ENCODE measurements at places on chromosomes 7 and 10.

DNA sequence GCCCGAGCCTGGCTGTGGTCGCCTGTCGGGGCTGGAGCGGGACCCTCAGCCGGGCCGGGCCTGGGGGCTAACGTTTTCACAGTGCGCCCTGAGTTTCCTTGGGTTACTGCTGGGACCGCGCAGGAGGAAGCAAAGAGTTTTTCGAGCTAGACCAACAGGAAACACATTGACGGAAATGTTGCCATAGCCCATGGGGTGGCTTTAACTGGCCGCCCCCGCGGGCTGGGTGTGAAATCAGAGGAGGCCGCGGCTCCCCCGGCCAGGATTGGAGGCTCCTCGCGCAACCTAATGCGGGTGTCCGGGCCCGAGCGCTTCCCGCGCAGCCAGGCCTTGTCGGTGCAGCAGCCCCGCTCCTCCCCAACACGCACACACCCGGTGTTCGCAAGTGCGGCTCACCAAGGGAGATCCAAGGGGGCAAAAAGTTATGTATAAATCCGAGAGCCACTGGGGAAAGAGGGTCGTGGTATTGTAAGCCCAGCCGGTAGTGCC, 1.9 kb downstream of the HHEX start:
- DNase-seq: peak; percentile 50

- DNase-seq: peak; percentile 12
Observed at GRCh38 chr10:50291261-50291850, 40.0 kb upstream of the ASAH2 start.

- DNase-seq: no peak
Observed at GRCh38 chr7:139899328-139899955, 70.4 kb downstream of the TBXAS1 start.

- peak; percentile 71 for DNase-seq
Observed at GRCh38 chr10:70578371-70578947, 24.1 kb downstream of the PRF1 start.

DNA sequence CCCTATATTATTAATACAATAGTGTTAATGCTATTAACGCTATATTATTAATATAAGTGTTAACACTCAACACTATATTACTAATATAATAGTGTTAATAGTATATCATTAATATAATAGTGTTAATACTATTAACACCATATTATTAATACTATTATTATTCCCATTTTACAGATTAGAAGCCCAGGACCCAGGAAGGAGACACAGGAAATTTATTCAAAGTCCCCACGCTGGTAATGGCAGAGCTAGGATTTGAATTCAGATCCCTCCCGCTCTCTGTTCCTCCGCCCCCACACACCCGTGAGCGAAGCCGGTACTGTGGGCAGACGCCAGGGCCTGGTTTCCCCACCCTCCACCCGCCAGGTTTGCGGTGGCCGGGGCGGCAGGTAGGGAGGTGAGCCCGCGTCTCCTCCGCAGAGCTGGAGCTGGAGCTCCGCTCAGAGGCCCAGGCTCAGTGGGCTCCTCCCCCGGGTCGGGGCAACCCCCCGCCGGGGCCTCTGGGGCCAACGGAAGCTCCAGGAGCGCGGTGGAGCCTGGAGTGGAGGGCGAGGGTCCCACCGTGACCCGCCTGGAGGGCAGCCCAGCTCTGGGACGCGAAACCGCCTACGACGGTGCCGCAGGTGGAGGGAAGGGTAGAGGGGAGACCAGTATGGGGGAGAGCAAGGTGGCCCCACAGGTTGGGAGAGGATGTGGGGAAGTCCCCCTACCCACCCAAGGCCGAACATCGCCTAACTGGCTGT, at the start of gene TMEM225B:
TMEM225B (plus strand) TSS at position 506 of the 740 bp plus-strand sequence. CDS start 6,122 bp downstream, outside the sequence.
- DNase-seq: no peak

GRCh38 chr7:94296881-94297280, 97.8 kb upstream of the COL1A2 start:
- DNase-seq: no peak

GRCh38 chr10:12396093-12396492, 46.7 kb downstream of the CAMK1D start:
- DNase-seq: no peak

- DNase-seq: peak; percentile 69
Observed at GRCh38 chr7:26376175-26376917, 84.7 kb downstream of the SNX10 start.

DNA sequence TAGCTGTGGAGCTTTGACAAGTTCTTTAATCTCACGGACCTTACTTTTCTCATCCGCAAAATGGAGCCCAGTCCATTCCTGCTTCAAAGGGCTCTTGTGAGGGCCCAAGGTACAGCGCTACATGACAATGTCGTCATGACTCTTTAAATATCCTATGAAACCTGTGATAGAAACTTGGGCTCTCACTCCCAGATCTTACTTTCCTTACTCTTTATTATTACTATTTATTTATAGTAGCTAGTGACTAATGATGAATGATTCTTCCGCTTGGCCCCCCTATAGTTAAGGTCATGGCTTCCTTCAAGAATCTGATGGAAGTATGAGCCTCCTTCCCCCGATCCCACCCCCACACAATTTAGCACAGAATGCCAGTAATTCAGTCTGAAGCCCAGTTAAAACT, 41.9 kb downstream of the RBM20 start:
- DNase-seq: no peak

DNA sequence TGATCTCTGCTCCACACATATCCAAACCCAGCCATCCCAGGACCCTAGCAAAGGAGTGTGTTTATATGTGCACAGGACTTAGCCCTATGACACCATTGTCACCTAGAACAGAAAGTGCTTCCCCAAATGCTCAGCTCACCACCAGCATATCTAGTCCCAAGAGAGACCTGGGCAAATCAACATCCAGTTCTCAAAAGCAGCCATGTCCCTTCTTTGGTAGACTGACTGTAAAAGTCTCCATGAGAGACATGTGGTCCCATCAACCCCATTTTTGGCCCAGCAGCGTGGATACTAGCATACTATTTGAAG, 20.9 kb upstream of the ARHGAP22 start:
- no peak for DNase-seq

DNA sequence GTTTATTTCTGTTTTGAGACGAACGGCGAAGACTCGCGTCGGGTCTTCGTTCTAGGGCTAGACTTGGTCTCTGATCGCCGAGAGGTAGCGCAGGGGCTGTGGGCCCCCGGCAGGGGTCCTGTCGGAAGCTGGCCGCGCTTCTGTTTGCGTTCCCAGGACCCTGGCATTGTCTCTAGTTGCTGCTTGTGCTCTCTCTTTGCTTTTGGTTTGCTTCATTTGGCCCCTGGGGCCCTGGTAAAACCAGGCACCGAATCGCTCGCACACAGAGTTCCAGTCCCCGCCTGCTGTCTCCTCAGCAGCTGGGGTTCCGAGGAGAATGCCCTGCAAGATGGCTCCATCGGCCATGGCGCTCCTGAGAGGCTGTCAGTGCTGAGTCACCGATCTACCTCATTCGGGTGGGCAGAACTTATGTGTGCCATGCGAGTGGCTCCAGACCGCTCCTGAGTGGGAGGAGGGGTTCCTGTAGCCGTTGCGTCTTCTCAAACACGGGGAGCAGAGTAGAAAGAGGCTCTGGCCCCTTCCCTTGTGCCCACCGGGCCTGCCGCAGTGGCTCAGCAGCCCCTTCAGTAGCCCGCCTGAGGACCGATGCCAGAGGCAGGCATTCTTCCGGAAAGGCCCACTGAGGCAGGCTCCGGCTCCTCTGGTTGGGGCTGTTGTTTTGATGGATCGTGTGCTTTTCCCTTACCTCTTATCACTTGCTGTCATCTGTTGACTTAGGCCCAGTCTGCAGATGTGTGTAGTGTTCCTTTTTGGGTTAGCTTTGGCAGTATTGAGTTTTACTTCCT, 826 bp downstream of the CHPF2 start:
- peak; percentile 79 for DNase-seq

DNA sequence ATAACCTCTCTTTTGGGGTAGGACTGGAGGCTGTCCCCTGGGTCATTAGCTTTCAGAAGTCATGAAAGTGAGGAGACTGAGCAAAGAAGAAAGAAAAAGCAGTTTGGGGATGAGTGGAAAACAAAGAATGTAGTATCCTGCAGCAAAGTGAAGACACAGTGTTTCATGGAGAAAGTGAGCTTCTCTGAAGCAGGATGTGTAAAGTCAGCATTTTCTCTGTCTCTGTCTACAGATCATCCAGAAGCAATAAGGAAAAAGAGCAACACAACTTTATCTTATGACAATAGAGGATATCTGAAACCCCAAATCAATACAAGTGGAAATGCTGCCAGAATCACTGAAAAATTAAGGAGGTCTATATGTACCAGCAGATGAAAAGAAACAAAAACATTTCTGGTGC, 28.4 kb upstream of the ZNF248 start:
- DNase-seq: no peak

- no peak for DNase-seq
Observed at GRCh38 chr7:15625466-15625865, 61.0 kb downstream of the MEOX2 start.

GRCh38 chr7:86932038-86932512, 127.4 kb downstream of the ELAPOR2 start:
- DNase-seq: no peak

DNA sequence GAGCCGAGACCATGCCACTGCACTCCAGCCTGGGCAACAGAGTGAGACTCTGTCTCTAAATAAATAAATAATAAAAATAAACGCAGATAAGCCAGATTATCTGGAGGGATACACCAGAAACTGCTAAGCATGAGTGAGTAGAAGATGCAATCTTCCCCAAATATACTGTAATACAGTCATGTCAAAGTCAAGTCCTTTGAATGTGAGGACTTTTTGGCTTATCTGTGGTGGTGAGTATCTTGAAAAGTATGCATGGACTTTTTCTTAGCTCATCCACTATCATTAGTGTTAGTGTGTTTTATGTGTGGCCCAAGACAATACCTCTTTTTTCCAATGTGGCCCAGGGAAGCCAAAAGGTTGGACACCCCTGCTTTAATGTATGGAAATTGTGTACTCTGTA, 44.7 kb upstream of the PITRM1 start:
- DNase-seq: no peak

- DNase-seq: no peak
Observed at GRCh38 chr10:28548781-28549498, 16.0 kb downstream of the WAC start.

GRCh38 chr7:88669913-88670312, 89.6 kb upstream of the ZNF804B start:
- no peak for DNase-seq

GRCh38 chr7:43876241-43876640, 6.9 kb upstream of the MRPS24 start:
- no peak for DNase-seq

DNA sequence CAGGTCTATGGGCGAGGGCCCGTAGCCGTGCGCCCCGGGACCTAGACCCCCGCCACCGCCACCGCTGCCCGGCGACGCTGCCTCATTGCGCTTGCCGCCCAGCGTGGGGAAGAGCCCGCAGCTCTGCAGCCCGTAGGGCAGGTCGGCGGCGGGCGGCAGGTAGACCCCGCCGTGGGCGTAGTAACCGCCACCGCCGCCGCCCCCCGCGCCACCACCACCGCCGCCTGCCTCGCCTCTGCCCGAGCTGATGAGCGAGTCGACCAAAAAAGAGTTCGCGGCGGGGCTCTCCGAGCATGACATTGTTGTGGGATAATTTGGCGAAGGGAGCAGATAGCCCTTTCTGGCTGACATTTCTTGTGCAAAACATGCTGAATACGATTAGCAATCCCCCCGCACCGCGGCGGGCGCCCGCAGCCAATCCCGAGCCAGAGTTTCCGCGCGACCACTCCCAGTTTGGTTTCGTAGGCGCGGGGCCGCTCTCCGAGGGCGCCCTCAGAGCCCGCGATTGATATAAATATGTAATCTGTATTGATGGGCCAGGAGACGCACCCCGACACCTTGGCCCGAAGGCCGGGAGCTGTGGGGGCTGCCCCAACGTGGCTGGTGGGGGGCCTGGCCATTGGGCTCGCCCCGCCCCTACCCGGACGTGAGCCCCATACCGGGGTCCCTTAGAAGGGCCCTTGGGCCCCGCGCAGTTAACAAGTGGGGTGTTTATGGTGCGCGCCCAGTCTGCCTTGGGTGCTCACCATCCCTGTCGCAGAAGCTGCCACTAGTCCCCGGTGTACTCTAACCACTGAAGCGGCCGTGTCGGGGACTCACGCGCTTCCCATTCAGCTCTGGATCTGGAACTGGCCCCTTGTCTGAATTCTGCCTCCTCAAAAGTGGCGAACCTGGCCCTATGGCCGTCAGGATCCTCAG, at the start of gene HOXA10:
HOXA10 (minus strand) TSS at position 365 of the 918 bp plus-strand sequence; CDS start at position 351, 14 bp downstream.
- no peak for DNase-seq

DNA sequence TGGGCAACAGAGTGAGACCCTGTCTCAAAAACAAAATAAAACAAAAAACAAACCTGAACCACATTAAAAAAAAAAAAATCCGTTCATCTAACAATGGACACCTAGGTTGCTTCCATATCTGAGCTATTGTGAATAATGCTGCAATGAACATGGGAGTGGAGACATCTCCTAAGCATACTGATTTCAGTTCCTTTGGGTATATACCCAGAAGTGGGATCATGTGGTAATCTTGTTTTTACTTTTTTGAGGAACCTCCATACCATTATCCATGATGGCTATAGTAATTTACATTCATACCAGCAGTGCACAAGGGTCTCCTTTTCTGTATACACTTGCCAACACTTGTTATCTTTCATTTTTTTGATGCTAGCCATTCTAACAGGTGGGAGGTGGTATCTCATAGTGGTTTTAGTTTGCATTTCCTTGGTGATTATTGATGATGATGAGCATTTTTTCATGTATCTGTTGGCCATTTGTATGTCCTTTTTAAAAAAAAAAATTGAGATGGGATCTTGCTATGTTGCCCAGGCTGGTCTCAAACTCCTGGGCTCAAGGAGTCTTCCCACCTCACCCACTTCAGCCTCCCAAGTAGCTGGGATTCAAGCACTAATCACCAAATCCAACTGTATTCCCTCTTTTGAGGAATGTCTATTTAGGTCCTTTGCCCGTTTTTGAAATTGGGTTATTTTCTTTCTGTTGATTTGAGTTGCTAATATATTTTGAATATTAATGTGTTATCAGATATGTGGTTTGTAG, 17.5 kb downstream of the CDK13 start:
- DNase-seq: no peak

- DNase-seq: no peak
Observed at GRCh38 chr7:146542101-146542500, 425.5 kb downstream of the CNTNAP2 start.

DNA sequence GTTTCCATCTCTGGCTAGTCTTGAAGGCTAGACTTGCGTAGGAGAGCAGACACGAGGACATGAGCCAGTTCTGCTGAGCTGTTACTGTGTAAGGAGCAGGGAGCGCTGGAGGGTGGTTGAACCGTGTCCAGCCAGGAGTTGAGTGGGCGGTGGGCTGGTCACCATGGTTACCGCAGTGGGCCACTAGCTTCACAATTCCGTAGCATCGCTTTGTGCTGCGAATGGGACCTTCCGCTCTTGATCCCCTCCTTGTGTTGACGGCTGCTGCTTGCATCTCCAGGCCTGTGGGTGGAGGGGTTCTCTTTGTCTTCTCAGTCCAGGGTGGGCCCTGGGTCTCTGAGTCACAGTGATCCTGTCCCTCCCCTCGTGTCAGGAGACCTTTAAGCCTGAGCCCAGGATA, 49.4 kb upstream of the OCM start:
- DNase-seq: no peak
